Stimulated activated CD4-positive, alpha-beta T cell treated with anti-CD3 and anti-CD28 coated beads, Interleukin-1b, Interleukin-23, amount 100 ng/mL, for 24 hours (primary cell): ENCODE measurements at places on chromosomes 5 and 9.
A peak's percentile ranks its signal among the peaks of the same experiment; 100 is the strongest.

- no peak for DNase-seq
Measured at GRCh38 chr9:131833906-131834305, 94.0 kb upstream of the RAPGEF1 start.

DNA sequence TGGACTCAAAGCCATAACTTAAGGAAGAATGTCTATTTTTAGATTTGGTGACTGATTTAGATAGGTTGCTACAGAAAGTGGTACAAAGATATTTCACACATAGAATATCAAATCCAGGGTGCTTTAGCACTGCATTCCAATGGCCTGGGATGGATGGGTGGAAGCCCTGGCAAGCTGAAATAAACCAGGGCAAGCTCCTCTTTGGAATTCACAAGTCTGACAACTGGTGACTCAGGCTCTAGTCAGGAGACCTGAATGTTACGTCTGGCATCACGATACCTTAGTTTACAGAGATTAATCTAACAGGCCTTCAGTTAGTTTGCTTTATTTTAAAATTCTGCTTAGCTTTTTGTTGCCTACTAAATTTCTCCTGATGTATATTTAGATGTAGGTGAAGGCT is 144.0 kb downstream of the TMC1 start:
- DNase-seq: no peak

DNA sequence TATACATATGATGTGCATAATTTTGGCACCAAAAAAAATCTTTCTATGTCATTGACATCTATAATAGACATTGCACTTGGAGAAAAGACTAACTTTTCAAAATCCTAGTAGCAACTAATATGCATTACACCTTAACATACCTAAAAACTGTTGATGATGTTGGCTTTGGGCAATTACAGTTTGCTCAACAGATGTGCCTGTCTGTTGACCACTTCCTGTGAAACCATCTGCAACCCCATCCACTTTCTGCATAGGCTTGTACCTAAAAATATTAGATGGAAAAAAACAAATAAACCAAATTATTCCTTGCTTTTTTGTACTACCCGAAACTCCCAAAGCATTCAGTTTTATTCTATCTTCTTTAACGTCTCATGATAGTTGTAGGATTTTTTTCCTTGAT is 248.6 kb downstream of the RFX3 start:
- DNase-seq: no peak

DNA sequence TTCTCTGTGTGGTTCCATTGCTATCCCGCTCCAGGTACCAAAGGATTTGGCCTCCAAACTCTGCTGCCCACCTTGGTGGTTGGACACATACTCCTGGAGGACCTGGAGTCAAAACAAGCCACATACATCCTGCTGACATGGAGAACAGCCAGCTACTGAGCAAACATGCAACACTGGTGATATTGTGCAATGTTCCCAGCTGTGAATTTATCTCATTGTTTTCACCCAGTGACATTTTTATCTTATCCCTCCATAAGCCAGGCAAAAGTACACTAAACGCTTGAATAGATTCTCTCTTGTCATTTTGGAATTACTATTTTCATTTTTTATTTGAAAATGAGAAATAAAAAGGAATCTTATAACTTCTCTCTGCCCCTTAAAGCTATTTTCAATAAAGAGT is 11.1 kb upstream of the CTSL start:
- no peak for DNase-seq

DNA sequence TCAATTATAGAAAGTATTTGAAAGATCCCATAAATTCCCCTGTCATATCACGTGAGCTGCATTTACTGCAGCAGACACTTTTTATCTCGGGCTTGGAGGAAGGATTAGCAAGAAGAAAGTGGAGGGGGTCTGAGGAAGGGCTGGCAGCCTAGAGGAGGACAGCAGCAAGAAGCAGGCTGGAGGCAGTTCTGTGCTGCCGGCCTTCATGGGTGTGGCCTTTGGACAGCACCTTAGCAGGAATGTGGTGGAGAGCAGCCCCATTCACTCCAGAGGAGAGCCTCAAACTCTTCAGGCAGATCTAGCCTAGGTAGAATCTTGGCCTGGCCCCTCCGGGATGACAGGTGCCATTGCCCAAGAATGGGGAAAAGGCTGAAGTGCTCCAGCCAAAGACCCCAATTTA is 89.8 kb upstream of the GABRP start:
- no peak for DNase-seq

DNA sequence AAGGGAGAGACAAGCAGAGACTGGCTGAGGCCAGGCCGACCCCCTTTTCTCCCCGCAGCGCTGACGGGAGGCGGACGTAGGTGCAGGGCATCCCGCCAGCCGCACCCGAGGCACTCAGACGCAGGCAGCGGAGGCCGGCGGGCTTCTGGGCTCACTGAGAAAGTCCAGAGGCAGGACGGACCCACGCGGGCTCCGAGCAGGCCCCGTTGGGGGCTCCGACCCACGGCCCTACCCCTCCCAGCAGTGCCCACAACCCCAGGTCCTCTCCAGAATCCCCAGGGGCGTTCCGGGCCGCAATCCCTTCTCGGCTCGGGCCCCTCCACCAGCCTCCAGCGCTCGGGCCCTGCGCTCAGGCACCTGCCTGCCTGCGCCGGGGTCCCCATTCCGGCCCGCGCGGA is 543 bp downstream of the MTMR12 start:
- peak; percentile 15 for DNase-seq

- no peak for DNase-seq
Measured at GRCh38 chr9:95752129-95752731, 123.3 kb upstream of the ERCC6L2 start.

- no peak for DNase-seq
Measured at GRCh38 chr9:127971357-127972235, 9.2 kb downstream of the EEIG1 start.

DNA sequence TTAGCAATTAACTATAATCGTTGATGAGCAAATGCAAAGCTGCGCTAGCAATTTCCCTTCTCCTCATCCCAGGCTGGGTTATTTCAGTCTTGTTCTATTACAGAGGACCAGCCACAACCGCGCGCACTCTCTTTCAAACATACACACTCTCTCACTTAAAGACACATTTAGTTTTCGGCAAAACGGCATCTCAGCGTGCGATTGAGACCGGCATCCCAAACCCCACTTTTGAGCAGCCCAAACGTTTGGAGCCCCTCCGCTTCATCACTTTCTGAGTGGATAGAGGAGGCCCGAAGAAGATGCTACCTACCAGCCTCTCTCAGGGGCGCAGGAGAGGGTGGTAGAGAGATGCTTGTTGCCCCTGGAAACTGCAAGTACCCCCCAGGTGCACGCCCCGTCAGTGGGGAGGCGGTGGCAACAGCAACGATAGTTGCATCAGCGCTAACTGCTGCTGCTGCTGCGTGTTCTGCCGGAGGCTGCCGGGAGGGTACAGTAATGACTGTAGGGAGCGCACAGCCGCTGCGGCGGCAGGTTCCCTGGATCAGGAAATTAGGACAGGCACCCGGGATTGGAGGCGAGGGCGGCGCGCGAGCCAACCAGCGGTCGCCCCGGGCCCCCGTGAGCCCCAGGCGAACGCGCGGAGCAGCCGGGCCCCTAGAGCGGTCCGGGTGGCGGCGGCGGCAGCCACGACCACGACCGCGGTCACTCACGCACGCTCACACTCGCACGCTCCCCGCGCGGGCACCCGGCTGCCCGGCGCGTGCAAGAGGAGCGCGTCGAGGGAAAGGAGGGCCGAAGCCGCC is 467 bp upstream of the VLDLR start:
- DNase-seq: peak; percentile 30
